Left cardiac atrium (tissue), 4 donors: ENCODE measurements at places on chromosomes 12 and 14. TPM values are rescaled to one million over a fixed set of nuclear protein-coding genes. Genes with fewer than 3 reads are reported as not detected.

GRCh38 chr14:76086636-76087035 lies 65.1 kb upstream of the GPATCH2L start:
- DNase-seq: no peak

DNA sequence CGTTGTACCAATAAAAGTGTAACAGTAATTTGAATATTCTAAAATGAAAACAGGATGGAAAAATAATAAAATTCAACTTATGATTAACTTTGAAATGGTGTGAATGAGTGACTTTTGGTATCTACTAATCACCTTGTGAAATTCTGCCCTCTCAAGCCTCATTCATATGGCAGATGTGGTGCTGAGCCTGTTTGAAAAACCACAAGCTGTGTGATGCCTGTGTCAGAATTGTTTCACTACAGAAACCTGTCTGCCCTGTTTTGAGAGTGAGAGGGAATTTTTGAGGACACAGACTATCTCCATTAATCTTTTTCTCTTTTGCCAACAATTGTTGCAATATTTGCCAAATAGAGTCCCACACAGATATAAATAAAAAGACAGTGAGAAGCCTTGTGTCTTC lies 3.9 kb upstream of the RNU6-7 start:
- no peak for DNase-seq

The SLC41A2 gene
- total RNA-seq: 12.0 TPM

GRCh38 chr12:47545938-47546609 lies 159.8 kb downstream of the RPAP3 start:
- no peak for DNase-seq

- no peak for DNase-seq
Observed at GRCh38 chr14:23431486-23431885, 4.0 kb downstream of the MYH7 start.

GRCh38 chr12:77645966-77646598 lies 184.6 kb upstream of the NAV3 start:
- DNase-seq: no peak

The MMP14 gene
- total RNA-seq: 52.2 TPM

DNA sequence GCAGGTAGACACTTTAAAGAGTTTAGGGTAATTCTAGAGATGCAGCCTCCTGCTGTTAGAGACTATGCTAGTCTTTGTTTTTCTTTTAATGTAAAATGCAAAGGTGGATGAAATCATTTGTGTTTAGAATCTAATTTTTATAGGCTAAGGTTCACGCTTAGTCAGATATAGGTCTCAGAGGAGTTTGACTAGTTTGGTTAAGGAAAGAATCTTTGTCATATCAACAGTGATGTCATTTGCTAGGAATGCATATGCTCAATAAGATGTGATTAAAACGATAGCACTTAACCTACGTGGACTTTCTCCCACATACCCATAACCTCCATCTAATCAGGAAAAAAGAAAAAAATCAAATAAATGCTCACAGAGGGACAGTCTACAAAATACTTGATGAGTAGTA lies 859.3 kb upstream of the ATXN7L3B start:
- no peak for DNase-seq

GRCh38 chr14:95545515-95546168 lies 10.8 kb downstream of the GLRX5 start:
- no peak for DNase-seq

- no peak for DNase-seq
Observed at GRCh38 chr12:54997929-54998522, 13.5 kb upstream of the TESPA1 start.

The COPS7A gene
- 61.3 TPM for total RNA-seq

DNA sequence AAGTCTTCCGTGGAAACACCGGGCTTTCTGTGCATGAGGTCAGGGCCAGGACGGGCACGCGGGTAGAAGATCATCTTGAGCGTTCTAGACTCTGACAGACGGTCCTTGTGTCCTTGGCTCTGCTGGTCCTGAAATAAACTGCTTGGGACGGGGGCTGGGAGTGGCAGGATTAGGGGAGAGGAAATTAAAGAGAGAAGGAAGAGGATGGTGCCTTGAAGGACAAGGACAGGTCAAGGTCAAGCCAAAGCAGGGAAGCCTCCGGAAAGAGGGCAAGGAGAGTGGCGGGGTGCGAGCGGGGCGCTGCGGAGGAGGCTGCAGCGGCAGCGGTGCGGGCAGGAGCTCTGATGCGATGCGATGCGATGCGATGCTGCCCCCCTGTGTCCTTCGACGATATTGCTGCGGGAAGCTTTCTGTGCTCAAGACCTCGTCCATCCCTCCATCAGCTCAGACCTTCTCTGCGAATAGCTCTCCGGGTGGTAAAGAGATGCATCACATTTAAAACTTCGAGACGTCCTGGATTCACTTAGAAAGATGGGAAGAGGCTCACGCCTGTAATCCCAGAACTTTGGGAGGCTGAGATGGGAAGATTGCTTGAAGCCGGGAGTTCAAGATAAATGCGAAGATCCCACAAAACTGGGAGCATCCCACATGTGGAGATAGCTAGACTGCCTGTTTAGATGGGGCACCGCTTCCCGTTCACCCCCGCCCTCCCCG lies 110.1 kb upstream of the TMEM132D start:
- no peak for DNase-seq

GRCh38 chr12:25675808-25676207 lies 122.7 kb upstream of the LMNTD1 start:
- no peak for DNase-seq

DNA sequence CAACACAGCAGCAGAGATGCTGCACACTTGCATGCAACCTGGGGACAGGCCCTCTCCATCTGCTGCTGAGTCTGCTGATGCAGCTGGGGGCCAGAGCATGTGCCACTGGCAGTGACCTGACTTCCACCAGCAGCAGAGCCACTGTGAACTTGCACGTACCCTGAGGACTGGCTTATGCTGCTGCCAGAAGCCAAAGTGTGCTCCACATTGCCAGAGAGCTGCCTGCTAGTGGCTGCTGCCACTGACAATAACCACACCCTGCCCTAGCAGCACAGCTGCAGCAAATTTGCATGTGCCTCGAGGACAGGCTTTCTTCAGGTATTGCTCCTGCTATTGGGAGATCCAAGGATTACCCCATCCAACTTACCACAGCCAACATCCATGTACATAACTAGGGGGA lies 4.5 kb upstream of the PRR4 start:
- no peak for DNase-seq

DNA sequence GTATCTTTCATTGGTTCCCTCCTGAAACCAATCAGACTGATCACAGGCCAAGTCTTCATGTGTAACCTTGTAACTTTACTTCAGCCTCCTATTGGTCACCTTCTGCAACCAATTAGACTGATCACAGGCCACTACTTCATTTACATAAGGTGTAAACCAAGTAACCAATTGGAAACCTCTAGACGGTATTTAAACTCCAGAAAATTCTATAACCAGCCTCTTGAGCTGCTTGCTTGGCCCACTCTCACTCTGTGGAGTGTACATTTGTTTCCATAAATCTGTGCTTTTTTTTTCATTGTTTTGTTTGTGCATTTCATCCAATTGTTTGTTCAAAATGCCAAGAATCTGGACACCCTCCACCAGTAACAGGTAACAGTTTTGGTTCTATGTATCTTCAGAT lies 47.5 kb downstream of the EIF2S3B start:
- no peak for DNase-seq

The SMIM41 gene
- not detected for total RNA-seq

- no peak for DNase-seq
Observed at GRCh38 chr12:79689061-79689476, 1.7 kb downstream of the PAWR start.

GRCh38 chr14:21071225-21072030 lies 1.3 kb downstream of the ARHGEF40 start:
- peak; percentile 90 for DNase-seq

DNA sequence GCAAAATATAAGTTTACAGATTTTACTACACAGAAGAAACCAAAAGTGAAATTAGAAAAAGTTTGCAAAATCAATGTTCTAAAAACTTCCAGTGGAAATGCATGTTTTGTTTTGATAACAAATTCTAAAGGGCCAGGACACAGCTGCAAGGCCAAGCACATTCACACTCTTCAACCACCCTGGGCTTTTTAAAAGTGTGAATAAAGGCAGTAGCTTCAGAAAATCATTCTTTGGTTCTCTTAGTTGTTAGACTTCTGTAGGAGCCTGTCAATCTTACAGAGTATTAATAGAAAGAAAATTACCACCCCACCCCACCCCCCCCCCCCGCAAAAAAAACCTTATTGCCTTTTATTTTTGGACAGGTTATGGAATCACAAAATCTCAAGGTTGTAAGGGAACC lies 105.2 kb upstream of the EGLN3 start:
- DNase-seq: no peak

DNA sequence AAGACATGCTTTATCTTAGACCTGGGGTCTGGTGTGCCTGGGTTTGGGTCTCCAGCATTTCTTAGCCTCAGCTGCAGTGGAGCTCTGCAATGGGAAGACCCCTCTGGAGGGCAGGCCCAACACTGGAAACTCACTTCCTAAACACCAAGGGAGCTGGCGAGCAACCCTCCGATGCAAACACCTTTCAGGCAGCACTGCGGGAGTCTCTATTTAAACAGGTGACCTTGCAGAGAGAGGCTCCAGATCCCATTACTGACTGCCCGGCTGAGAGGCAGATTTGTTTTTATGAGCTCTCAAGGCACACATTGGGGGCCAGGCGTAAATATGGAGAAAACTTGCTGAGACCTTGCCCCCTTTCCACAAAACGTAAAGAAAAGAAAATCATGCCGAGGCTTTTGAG lies 195.5 kb downstream of the PAX9 start:
- DNase-seq: no peak

The PIWIL1 gene
- not detected for total RNA-seq

The ISM2 gene
- 0.21 TPM for total RNA-seq

GRCh38 chr14:50062438-50063085 lies 53.8 kb downstream of the VCPKMT start:
- no peak for DNase-seq

The LRFN5 gene
- total RNA-seq: 1.2 TPM

DNA sequence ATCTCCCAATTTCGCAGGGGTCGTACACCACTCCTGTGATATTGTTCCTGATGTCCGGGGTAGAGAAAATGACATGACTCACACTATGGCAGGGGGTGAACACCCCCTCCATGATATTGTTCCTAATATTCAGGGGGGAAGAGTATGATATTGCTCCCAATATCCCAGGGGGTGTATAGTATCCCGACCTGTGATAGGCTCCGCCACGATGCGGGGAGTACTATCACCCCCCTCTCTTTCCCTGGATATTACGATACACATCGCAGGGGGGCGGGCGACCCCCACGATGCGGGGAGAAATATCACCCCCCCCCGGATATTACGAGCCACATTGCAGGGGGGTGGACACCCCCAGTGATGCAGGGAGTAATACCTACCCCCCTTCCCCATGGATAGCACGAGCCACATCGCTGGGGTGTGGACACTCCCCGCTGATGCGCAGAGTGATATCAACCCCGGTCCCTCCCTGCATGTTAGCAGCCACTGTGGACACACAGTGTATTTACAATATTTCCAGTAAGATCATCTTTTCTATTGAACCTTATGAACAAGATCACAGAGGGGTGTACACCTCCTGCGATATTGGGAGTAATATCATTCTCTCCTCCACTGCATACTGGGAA lies 17.7 kb downstream of the SMIM41 start:
- no peak for DNase-seq

GRCh38 chr14:95553141-95553540 lies 18.3 kb downstream of the GLRX5 start:
- no peak for DNase-seq

- no peak for DNase-seq
Observed at GRCh38 chr14:81268016-81268416, 47.3 kb upstream of the GTF2A1 start.

The FANCM gene
- 3.4 TPM for total RNA-seq

The E2F7 gene
- total RNA-seq: 0.47 TPM

The MORN3 gene
- 0.09 TPM for total RNA-seq
